ENCODE measurements at places on chromosomes 7 and 10.
A peak's percentile ranks its signal among the peaks of the same experiment; 100 is the strongest.

GRCh38 chr7:128266883-128267594, 26.0 kb downstream of the LEP start:
- peak; percentile 30 for DNase-seq

GRCh38 chr10:63491588-63492316, 26.0 kb upstream of the JMJD1C start:
- DNase-seq: no peak

DNA sequence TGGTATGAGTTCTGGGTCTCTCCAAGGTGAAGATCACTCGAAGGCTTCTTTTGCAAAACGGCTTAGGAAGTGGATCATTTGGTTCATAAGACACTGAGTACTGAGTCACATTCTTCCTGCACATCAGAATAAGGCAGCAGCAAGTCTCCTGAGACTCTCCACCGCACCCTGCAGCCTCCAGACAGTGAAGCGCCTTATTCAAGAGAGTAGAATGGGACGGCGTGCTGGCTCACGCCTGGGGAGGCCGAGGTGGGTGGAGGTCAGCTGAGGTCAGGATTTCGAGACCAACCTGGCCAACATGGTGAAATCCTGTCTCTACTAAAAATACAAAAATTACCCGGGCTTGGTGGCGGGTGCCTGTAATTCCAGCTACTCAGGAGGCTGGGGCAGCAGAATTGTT, 70.3 kb downstream of the C10orf143 start:
- DNase-seq: no peak

- no peak for DNase-seq
Observed at GRCh38 chr10:65470986-65471385, 1454.8 kb upstream of the LRRTM3 start.

DNA sequence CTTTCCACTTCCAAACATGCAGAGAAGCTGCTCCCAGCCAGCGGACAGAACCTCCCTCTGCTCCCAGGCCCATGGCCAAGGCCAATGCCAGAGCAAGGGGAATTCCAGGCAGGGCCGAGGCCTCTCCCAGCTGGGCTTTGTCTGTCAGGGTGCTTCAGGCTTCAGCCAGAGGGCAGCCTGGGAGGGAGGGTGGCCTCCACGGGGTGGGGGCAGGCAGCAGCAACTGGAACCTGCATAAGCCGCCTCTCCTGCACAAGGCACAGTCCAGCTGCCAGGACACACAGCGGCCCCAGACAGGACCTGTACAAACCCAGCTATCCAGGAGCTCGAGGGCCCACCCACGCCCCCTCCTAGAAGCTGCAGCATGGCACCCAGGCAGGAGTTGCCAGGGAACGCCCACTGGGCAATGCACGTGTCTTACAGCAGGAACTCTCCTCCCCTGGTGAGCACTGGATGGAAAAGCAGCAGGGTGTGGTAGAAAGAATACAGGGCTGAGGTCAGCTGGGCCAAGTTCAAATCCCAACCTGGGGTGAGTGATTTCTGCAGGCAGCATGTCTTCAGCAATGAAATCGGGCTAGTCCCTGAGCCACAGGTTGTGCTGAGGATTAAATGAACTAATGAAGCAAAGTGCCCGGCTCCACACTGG, 7.6 kb downstream of the FAM53B start:
- no peak for DNase-seq

DNA sequence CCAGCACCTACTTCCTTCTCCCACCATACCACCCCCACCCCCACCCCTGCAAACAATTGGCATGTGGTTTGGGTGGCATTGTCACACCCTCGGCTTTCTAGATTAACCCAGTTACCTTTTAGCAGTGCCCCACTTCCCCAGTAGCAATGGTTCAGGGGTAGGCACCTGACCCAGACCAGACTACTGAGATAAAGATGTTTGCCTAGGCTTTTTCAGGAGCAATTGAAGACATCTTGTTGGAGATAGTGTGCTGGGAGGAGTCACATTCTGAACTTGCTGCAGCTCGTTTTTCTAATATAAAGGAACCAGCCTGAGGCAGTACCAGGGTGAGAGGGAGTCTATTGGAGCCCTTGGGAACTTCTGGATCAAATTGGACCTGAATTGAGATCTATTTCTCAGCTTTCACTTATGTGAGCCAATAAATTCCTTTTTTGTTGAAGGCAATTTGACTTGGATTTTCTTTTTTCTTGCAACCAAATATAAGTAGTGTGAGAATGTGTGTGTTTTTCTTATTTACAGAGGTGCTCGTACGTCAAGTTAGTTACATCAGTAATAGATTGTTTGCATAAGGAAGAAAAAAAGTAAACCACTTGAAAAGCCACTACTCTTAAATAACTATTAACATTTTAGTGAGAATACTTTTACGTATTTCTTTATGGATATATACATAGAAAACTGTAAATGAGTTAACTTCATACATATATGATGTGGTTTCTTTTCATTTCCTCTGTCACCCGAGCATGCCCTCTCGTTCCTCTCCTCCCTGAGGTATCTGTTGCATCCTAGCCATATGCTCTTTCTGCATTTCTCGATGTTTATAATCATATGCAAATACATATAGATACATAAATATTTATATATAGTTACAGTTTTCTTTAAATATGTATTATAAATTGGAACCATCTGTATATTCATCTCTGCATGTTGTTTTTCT, 38.0 kb downstream of the RAB18 start:
- DNase-seq: no peak

GRCh38 chr7:91942312-91942711, 1.6 kb downstream of the AKAP9 start:
- no peak for DNase-seq

- DNase-seq: no peak
Observed at GRCh38 chr10:112433136-112433535, 13.6 kb downstream of the ZDHHC6 start.

DNA sequence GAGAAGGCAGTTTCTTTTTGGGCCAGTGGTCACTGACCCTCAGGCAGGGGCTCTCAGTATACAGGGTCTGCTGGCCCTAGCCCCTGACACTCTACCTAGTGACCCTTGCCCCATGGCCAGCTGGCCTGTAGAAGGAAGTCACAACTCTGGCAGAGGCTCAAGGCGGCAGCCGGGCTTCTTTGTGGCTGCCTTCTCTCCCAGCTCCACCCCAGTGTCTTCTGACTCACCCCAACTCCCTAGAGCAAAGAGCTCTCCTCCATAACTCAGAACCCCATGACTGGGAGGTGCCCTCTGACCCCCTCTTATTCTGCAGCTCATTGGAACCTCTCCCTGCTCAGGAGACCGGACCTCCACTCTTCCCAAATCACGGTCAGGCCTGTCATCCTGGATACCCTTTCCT, 358.2 kb downstream of the FGFR2 start:
- DNase-seq: peak; percentile 35

GRCh38 chr7:70616211-70616610, 515.7 kb upstream of the GALNT17 start:
- no peak for DNase-seq

- DNase-seq: no peak
Observed at GRCh38 chr10:31977440-31978155, 49.0 kb upstream of the ARHGAP12 start.

- no peak for DNase-seq
Observed at GRCh38 chr7:7490003-7490402, 45.7 kb downstream of the COL28A1 start.
